ENCODE measurements at places on chromosomes 5 and 9. TPM values are rescaled to one million over a fixed set of nuclear protein-coding genes. Genes with fewer than 3 reads are reported as not detected.

DNA sequence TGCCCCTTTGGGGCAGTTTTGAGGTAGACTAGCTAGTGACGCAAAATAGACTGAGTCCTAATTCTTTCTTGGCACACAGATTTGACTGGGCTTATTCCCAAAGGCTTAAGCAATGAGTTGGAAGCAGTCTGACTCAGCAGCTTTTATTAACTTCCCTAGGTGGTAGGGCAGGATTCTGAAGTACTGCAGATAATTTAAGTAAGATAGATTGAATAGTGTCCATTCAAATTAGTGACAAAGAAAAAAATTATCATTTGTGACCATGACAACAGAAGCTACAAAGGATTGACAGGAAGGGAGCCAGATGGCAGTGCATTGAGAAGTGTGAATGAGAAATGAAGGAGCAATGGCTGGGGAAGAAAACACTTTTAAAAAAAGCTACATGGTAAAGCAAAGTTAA lies 649.4 kb downstream of the CDH9 start:
- DNase-seq: no peak

DNA sequence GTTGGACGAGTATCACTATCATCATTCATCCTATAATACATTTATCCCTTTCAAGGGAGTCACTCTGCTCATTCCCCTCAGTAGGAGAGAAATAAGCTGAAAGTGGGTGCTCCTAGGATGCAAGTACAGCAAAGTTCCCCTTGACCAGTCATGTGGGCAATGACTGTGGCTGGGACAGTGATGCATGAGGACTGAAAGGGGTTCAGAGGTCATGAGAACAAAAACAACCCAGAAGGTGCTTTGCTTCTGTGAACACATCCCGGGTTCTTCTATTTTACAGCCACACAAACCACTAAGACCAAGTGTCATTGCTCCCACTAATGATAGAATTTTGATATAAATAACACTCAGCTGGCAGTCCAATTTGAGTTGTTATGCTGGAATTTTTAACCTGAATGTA lies 177.8 kb upstream of the ADCY2 start:
- DNase-seq: no peak

- DNase-seq: peak; percentile 24
These were observed 370.0 kb downstream of the PSAT1 start for GRCh38 chr9:78666818-78667414.

DNA sequence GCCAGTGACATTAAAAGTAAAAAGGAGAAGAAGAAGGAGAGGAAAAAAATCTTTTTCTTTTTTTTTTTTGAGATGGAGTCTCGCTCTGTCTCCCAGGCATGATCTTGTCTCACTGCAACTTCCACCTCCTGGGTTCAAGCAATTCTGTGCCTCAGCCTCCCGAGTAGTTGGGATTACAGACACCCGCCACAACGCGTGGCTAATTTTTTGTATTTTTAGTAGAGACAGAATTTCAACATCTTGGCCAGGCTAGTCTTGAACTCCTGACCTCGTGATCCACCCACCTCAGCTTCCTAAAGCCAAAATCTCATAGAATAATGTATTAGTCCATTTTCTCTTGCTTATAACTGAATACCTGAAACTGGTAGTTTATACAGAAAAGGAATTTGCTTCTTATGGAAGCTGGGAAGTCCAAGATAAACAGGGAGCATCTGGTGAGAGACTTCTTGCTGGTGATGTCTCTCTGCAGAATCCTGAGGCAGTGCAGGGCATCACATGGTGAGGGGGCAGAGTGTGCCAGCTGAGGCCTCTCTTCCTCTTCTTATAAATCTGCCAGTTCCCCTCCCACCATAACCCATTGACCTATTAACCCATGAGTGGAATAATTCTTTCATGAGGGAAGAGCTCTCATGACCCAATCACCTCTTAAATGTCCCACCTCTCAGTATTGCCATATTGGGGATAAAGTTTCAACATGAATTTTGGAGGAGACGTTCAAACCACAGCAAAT lies 466.3 kb downstream of the GADD45G start:
- DNase-seq: no peak

The DAPK1 gene
- 0.01 TPM for polyA plus RNA-seq

The SPTAN1 gene
- polyA plus RNA-seq: 316 TPM

All from IMR-90 (cell line).